Activated CD4-positive, alpha-beta T cell treated with anti-CD3 and anti-CD28 coated beads, Interleukin-2, Interleukin-4, amounts not matched to agents 100 ng/mL and 50 ng/mL, durations not matched to agents 16 hours and 8 hours (primary cell): ENCODE measurements at places on chromosomes 1 and 21.

GRCh38 chr1:109105881-109106280 is 8.0 kb upstream of the ELAPOR1 start:
- DNase-seq, result no peak

GRCh38 chr1:182910143-182910542 is 42.8 kb downstream of the SHCBP1L start:
- no peak for DNase-seq

DNA sequence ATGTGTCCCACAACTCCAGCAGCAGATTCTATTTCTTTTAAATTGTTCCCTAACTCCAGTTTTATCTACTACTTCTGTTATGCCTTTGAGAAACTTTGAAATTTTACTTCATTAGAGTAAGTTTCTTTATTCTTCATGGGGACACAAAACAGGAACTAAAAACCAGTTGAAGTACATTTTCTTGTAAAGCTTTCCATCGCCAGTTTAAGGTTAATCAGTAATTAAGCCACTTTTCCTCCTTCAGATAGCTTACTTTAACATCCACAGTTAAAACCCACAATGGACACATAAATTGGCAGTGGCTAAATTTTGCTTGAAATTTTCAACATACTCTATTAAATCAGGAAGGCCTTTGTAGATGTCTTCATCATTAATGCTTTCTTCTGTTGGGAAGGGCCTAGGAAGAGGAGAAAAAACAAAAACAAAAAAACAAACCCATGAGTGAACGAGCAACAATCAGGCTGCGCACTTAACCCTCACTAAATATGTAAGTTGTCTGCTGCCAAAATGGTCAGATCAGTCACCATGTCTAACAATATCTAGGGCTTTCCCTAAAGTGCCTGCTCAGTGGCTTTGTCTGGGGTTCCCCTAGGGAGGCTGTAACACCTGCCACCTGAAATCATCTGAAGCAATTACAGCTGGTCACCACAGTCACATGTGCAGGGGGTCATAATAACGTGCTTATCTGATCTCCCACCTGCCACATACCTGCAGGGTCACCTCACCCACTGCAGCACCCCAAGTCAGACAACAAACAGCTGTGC is 187.9 kb downstream of the VAV3 start:
- no peak for DNase-seq

GRCh38 chr1:72227667-72228066 is 54.7 kb downstream of the NEGR1 start:
- no peak for DNase-seq

- no peak for DNase-seq
Observed at GRCh38 chr1:34844252-34844634, 15.3 kb downstream of the SMIM12 start.

DNA sequence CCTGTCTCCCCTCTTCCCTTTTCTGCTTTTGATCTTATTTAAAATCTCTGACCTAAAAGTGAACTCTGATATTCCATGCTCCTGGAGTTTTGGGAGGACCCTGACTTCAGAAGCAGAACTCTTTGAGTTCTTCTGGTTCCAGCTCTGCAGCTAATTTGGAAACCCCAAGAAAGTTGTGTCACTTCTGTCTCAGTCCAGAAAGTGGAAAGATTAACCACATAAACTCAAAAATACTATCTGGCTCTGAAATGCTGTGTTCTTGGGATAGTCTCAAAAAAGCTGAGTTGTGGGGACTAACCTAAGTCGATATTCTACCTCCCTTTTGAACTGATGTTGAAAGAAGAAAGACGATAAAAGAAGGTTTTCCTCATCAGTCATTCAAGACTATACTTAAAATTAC is 59.8 kb downstream of the ITPKB start:
- no peak for DNase-seq

GRCh38 chr1:25110036-25110435 is 122.3 kb downstream of the SYF2 start:
- DNase-seq, result no peak

DNA sequence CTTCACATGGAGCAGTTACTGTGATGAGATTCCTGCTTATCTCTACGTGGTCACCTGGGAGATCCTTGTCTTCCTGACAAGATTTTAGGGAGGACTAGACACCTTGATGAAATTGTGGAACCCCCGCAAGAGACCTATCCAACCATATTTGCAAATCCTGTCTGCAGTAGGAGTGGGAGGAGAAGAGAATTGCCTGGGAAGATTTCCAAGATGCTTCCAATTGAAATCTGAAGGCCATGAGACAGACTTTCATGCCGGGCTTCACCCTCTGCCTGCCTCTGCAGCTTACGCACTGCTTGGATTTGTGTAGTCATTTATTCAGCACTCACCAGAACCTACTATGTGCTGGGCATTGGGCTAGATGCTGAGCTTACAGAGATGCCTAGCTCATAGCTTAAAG is 106.6 kb downstream of the OMA1 start:
- no peak for DNase-seq

DNA sequence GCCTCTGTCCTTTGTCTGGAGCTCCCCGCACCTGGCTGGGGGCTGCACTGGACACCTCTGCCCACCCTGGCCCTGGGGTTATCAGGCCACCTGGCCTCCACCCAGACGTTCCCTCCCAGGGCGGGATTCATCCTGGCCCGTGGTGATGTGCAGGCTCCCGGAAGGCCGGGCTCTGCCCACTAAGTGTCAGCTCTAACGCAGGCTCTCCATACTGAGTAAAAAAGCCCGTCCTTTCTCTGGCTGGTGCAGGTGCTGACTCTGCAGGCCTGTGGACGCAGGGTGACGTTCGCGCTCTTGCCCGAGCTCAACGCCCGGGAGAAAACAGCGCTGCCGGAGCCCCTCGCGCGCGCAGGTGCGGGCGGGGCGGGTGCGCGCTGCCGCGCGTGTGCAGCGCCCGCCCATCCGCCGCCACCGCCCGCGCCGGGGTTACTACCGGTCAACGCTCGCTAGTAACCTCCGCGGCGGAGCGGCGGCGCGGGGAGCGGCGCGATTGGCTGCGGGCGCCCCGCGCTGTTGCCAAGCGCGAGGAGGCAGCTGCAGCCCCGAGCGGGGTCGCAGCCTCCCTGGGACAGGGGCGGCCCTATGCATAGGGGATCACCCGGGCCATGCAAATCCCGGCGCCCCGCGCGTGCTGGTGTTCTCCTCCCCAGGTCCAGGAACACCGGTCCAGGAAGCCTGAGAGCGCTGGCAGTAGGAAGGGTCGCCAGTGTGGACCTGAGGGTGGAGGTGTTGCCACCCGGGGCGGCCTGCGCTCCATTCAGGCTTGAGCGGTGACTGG is 15.7 kb downstream of the ABCG1 start:
- DNase-seq, result peak; percentile 71

GRCh38 chr1:13956393-13956792 is 256.4 kb downstream of the PRDM2 start:
- no peak for DNase-seq

DNA sequence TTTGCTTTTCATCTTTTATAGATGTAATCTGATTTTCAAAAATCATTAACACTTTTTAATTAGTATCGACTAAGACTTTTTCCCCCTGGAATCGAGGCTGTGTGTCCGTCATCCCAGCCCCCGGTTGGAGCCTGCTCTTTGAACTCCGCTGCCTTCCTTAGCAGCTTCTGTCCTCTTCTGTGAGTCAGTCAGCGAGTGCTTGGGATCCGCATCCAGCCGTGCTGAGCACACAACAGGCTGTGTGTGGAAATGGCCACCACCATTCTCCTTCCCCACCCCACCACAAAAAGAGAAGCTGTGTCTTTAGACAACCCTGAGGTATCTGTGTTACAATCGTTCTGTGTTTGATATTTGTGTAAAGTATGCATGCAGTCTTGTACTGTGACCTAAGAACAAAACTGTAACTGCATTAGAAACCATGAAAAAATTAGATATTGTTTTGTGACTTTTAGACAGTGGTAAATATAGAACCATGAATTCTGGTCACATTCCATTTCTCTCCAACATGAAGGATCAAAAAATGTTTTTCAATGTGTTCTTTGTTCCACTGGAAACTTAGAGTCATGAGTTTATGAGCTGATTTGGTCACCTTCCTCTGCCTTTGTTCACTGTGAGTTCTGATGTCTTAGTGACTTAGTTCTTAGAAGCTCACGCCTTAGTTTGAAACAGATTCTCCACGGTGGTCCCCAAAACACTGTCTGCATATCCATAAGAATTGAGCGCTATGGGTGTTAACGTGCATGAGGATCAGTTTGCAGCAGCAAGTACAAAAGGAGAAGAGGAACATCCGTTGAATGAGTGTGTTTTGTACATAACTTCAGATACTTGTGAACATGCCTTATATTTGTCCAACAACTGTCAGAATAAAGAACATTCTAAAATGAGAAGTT is 64.7 kb downstream of the VPS26C start:
- DNase-seq, result no peak

DNA sequence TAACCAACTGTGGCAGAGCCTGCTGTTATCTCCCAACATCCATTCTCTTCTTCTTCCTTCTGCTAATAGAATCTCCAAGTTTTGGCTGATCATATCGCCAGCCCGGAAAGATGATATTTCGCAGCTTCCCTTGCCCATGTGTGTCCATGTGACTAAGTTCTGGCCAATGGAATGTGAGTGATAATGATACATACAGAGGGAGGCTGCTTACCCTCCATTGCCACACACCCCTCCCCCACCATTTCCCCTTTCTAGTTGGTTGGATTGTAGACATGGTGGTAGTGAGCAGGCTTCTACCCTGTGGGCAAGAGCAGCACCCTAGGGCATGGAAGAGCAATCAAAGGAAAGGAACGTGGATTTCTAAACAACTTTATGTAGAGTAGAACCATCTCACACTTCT is 48.8 kb downstream of the SLC9C2 start:
- no peak for DNase-seq

DNA sequence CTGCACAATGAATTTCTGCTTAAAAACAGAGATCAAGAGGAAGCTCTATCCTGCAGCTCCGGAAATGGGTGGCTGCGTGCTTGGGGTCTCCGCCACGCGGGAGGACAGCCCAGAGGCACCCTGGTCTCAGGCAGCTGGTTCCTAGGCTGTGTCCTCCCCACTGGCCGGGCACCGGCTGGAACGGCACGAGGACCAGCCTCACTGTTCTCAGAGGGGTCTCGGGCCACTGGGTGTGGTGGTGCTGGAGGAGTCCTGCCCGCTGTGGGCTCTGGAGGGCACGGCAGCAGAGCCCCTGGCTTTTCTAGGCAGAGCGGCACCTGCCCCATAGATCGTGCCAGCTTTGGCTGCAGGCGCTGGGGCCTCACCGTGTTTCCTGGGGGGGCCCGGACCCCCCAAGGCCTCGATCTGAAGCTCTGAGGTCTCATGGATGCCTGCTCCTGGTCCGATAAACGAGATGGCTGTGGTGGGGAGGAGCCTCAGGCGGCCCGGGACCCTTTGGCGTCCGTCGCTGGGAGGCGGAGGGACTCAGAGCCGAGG is 8.2 kb upstream of the RNF223 start:
- no peak for DNase-seq

GRCh38 chr1:178407655-178408054 is 89.1 kb downstream of the CLEC20A start:
- DNase-seq, result no peak

DNA sequence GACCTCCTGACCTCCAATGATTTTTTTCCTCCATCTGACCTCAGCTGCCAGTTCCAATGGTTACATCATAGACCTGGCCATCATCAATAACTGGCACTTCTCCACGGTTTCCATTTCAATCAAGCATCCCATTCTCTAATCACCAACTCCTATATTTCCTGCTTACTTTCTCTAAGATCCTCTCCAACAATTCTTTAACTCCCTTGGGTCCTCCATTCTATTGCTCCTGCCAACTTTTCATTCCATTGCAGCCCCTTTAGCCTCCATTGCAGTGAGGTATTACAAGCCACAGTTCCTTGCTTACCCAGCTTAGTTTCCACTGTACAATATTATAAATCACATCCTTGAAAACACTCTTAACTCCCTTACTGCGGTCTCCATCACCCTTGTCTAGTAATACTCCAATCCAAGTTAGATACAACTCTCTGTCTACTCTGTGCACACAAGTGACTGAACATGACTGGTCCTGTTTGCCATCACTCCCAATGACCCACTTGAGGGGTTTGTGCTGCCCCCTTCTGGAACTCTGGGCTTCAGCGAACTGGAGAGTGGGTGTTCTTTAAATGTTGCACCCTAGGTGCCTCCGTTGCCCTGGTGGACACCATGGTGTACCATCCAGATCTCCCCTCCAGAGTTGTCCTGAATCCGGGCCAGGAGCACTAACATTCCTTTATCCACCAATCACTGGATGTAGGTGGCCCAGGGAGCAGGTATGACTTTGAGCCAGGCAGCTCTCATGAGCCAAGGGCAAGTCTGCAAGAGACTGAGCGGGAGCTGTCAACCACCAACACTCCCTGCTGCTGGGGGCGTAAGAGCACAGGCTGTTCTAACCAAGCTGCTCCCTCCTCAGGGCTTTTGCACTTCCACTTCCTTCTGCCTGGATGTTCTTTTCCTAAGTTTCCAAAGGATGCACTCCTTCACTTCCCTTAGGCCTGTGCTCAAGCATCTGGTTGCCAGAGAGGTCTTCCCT is 3.7 kb upstream of the FNDC7 start:
- peak; percentile 43 for DNase-seq

- DNase-seq, result no peak
Observed at GRCh38 chr1:64980745-64981600, 14.6 kb upstream of the JAK1 start.

DNA sequence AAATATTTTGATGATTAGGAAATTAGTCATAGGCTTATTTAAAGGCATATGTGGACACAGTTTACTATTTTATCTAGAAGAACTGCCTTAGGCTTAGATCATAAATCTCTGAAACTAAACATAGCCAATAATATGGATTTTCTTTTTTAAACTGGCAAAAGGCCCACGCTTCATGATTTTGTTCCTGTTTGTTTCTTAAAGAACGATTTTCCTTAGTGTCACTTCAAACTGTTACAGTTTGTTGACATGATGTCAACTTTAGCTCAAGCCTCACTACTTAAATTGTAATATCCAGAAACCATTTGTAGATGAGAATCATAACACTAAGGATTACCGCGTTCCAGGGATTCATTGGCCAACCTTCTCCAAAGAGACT is 322.6 kb downstream of the HHIPL2 start:
- DNase-seq, result no peak

DNA sequence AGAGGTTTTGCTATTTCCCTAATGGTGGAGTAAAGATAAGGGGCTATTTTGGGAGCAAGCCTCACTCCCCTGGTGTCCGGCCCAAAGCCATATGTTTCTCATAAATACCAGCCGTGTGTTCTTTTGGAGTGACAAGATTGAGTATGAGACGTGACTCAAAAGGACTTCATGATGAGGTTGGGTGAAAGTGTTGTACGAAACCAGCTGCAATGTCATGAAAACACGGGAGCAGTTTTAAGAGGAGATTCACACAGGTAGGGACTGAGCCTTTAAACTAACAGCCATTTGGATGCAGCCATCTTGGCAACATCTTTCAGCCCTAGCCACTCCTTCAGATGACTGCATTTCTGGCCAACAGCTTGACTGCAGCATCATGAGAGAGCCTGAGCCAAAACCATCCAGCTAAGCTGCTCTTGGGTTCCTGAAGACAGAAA is 532.3 kb upstream of the USP24 start:
- no peak for DNase-seq

DNA sequence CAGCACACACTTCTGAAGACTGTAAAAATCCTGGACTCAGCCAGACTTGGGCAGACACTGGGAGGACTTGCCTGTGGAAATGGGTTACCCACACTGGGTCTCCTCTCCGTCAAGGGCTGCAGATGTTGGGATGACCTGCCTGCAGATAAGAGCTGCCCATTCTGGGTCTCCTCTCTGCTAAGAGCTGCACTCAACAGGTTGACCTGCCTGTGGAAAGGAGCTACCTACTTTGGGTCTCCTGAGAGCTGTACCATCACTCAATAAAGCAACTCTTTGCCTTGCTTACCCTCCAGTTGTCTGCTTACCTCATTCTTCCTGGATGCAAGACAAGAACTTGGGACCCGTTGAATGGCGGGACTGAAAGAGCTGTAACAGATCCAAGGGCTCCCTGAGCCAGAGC is 28.2 kb downstream of the ZCCHC17 start:
- no peak for DNase-seq
